ENCODE measurements at places on chromosomes 16 and 17.
A peak's percentile ranks its signal among the peaks of the same experiment; 100 is the strongest.

- DNase-seq = no peak
Measured at GRCh38 chr16:84404936-84405639, 36.8 kb downstream of the ATP2C2 start.

GRCh38 chr17:19645734-19646201, 2.8 kb upstream of the ALDH3A2 start:
- DNase-seq = peak; percentile 49

DNA sequence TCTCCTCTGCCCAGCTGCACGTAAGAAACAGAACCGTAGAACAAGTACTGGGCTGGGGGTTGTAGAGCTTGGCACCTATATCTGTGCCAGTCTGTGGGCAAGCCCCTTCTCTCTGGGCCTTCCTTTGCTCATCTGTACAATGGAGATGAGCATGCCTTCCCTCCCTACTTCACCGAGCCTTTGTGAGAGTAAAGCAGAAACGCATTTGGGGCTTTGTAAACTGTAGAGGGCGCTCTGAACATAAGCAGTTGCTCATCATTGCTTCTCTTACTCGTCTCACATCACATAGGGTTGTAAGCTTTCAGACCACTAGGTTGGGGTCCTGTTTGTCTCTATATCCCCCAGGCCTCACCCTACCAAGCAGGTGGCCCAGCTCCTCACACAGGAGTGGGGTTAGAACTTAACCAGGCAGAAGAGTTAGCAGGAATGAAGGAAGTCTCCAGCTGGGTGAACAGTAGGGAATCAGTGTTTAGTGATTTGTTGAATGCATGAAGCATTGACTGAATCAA, 15.1 kb downstream of the SAMD14 start:
- peak; percentile 17 for DNase-seq

GRCh38 chr16:57624806-57625500, 3.5 kb upstream of the ADGRG1 start:
- no peak for DNase-seq

DNA sequence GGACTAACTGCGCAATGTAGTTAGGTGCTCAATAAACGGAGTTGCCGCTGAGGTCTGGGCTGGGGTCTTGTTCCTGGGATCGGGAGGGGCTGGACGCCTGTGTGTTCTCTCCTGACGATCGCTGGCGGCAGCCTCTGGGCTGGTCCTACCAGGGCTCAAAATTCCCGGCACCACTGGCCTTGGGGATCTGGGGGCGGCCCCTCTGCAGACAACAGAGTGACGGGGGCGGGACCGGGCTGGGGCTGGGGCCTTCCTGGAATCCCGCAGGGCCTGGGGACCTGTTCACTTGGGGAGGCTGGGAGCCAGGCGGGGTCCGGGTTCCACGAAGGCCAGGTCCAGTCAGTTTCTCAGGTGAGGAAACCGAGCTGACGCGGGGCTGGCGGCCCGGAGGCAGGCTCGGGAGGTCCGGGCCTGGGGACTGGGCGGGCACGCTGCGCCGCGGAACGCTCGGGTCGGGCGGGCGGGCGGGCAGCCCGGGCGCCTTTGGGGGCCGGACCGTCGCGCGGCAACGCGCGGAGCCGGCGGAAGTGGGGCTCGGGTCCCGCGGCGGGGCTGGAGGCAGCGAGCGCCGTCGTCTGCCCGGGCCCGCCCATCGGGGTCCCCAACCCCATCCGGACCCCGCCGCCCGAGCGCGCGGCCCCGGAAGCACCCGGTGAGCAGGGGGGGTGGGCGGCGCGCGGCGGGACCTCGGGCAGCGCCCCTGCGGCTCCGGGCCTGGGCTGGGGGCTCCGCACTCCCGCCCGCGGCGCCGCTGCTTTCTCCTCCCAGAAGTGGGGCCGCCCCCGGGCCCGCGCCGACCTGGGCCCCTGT, at the start of gene PIGQ:
TSS of gene PIGQ (plus strand) at position 524 of the 810 bp plus-strand sequence. CDS start 4,107 bp downstream, outside the sequence.
- DNase-seq = peak; percentile 69

DNA sequence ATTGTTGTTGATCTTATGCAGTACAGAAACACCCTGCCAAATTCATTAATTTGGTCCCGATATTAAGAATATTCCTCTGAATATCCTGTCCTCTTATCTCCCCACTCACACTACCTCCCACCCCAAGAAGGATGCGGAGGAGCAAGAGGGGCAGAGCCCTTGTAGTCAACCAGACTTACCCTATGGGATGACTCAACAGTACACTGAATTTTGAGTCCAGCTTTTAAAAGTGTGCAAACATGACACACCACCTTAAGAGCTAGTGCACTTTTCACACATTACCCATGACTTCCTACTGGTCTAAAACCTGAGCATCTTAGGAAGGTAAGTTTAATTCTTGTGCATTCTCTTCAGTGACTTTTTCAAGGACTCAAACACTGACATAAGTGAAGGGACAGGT, 9.5 kb downstream of the USP22 start:
- DNase-seq = no peak

- no peak for DNase-seq
Measured at GRCh38 chr16:1108299-1109252, 12.5 kb upstream of the C1QTNF8 start.

DNA sequence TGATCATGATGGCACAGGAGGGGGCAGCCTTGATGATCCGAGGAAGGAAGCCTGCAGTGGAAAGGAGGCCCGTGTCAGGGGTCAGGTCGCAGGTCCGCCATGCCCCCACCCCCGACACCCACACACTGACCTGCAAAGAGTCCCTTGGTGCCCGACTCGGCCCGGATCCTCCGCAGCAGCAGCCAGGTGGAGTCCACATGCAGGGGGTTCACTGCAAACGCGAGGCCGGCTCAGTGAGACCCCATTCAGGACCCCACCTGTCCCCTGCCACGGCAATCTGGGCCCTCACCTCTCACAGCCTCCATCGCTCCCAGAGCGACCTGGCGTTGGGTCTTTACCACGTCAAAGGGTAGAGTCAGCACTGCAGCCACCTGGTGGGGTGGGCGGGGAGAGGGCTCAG, 4.6 kb downstream of the SLC25A39 start:
- DNase-seq = no peak

DNA sequence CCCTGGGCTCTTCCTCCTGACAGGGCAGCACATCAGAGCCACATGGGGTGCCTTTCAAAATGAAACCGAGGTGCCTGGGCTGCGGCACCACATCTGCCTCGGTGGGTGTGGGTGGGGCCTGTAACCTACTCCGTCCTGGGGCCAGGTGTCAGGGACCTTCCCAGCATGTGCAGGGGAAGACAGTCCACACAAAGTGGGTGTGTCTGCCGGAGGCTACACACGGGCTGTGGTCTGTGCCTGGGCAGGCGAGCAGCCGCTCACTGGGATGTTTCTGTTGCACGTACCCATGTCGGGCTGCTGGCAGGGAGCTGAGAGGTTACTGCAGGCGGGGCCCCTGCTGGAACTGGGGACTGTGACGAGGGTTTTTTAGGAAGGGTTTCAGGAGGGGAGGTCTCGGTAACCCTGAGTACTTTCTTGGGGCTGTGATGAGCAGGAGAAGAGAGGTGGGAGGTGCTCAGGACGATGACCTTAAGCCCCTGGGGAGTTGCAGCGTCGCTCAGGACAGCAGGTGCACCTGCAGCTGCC, 351.2 kb downstream of the SEC14L1 start:
- peak; percentile 35 for DNase-seq

- DNase-seq = no peak
Measured at GRCh38 chr16:13291591-13292333, 390.4 kb downstream of the SHISA9 start.

- DNase-seq = no peak
Measured at GRCh38 chr16:81615833-81616232, 163.3 kb upstream of the PLCG2 start.

- no peak for DNase-seq
Measured at GRCh38 chr16:21950782-21951521, 2.2 kb upstream of the UQCRC2 start.

GRCh38 chr17:81387100-81388090, 7.9 kb upstream of the BAHCC1 start:
- DNase-seq = peak; percentile 61

DNA sequence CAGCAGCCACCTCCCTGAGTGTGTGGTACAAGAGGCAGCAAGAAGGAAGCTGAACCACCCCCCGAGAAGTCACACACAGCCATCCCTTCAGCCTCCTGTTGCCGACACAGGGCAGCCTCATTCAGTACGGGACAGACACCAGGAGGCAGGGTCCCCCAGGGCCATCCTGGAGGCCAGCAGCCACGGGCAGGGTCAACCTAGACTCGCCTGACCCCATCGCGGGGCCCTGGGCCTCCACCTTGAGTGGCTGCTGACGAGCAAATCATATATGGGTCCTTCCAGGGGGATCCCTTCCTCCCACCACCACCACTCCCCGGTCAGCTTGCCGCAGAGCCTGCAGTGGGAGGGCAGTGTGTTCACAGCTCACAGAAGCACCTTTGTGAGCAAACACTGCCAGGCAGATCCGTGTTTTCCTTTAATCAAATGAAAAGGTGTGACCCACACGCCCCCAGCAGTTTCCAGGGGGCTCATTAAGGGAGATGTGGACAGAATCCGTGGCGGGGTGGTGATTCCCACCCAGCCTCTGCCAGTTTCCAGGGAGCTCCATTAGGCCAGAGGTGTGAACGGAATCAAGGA, 5.6 kb upstream of the ACSF3 start:
- no peak for DNase-seq
